Left renal pelvis (tissue), 4 donors: ENCODE measurements at places on chromosomes 2 and 18. TPM values are rescaled to one million over a fixed set of nuclear protein-coding genes. Genes with fewer than 3 reads are reported as not detected.

GRCh38 chr18:66325251-66325650 lies 278.6 kb downstream of the CDH19 start:
- no peak for DNase-seq

DNA sequence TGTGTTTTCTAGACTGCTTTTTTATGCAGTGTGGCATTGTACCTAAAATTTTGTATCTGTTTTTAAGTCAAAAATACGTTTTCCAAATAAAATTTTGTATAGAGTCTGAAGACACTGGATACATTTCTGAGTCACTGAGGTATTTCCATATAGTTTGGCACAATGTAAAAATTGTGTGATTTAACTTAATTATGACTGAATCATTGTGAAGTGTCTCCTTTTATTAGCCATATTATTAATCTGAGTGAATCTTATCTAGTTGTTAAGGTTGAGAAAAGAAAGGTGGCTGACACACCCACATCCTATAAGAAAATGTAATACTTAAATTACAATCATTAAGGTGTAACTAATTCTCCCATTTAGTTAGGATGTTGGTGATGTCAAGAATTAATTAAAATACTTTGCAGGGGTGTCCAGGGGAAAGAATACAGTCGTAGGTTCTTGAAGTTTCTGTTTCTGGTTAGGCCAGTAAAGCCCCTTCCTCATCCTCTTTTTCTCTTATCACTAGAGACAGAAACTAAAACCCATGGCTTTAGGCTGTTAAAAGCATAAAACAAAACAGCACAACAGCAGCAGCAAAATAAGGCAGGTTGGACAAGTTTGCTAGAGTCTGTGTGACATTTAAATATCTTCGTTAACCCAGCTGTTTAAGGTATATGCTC lies 71.6 kb downstream of the UBE2E3 start:
- no peak for DNase-seq

GRCh38 chr2:150478200-150478974 lies 9.1 kb downstream of the RND3 start:
- DNase-seq: no peak

- DNase-seq: no peak
These were observed 7.6 kb upstream of the SERPINB12 start for GRCh38 chr18:63534615-63535014.

- peak; percentile 38 for DNase-seq
These were observed 219.6 kb upstream of the RAB12 start for GRCh38 chr18:8389391-8390340.

- DNase-seq: no peak
These were observed at the start of gene EFEMP1 for GRCh38 chr2:55923091-55923981. Gene EFEMP1, minus strand, starts transcription at chr2:55923782. Its CDS starts 1,342 bp downstream, at chr2:55922440.

GTF2A1L gene
- 0.64 TPM for polyA plus RNA-seq

COL4A4 gene
- 65.3 TPM for polyA plus RNA-seq
